Activated CD4-positive, CD25-positive, alpha-beta regulatory T cell treated with anti-CD3 and anti-CD28 coated beads, Interleukin-2, amount 50 U/mL, for 16 hours (primary cell): ENCODE measurements at places on chromosomes 5 and 9.

DNA sequence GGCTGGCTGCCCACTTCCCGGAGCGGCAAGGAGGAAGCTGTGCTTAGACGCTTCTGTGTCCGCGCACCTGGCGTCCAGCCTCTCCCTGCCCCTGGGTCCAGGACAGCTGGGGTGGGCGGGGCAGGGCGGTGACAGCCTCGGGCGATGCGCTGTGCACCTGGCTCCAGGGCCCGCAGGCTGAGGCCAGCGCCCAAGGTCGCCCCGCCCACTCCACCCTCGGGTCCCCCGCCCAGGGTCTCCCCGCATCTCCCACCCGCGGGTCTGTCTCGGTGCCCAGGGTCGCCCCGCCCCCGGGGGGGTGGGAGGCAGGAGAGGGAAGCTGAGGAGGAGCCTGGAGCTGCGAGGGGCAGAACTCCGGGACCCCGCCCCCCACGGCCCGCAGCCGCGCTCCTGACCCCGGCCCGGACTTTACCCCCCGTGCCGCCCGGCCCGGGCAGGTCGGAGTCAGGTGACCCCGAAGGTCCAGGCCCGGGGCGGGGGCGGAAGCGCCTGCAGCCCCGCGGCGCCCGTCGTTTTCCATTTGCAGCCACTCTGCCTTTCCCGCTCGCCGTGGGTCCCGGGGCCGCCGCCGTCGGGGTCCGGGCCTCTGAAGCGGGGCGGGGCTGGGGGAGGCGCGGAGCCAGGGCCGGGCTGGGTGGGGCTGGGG, at the start of gene ENTPD8:
Gene ENTPD8, minus strand, starts transcription at position 69 of the 646 bp plus-strand sequence. CDS start 3,072 bp downstream, outside the sequence.
- no peak for DNase-seq

- DNase-seq, result no peak
Observed at GRCh38 chr5:141319202-141319601, 1.4 kb downstream of the TAF7 start.

- DNase-seq, result no peak
Observed at GRCh38 chr5:147551677-147552076, 41.8 kb upstream of the DPYSL3 start.

DNA sequence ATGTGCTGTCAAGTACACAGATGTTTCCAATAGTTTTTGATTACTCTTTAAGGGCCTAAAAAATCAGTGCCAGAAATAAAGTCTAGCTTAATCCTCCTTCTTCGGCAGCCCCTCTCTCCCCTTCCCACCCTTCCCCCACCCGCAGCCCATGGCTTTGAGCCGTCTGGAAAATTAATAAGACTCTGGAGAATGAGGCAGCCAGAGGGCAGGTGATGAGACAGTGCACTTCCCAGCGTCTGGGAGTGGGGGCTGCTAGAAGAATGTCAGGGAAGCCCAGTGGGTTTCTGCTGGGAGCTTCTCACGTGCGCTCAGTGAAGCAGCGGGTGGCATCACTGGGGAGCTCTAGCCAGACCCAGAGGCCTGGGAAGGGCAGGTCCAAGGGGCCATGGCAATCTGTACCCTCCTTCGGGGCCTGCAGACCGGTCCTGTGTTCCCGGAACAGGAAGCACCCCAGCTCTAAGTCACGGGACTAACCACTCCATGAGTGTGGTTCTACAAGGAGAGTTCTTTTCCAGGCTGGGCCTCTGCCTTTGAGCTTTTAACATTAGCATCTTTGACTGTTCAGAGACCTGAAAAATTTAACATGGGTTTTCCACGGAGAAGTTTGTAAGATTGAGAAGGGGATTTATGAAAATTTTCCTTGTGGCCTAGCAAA, 164.8 kb upstream of the OTULINL start:
- DNase-seq, result no peak

DNA sequence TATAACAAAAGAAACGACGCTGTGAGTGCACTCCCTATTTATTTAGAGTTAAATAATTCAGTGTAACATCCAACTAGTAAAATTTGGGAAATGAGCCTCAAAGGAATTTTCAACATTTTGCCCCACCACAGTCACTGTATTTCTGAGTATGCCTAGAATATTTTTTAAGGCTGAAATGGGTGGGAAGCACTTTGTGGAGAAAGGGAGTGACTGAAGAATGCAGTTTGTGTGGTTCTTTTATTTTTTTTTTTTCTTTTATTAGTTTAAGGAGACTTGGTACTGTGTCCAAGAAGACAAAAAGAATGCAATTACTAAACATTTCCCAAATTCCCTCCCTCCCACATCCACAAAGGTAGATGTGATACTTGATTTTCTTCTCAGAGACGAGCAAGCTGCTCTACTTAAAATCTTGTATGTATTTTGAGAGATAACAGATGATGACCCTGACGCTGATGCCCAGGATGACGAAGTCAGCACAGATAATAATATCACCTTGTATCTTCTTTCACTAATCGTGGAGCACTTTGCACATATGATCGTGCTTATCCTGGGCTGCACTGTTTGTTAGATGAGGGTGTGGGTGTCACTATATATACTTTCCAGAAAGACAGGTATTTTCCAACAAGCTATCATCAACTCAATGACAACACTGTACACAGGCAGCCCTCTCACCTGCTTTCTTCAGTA, 586.3 kb downstream of the RAB3C start:
- DNase-seq, result no peak

- no peak for DNase-seq
Observed at GRCh38 chr9:133978226-133978898, 13.8 kb downstream of the VAV2 start.

- DNase-seq, result no peak
Observed at GRCh38 chr9:12463641-12464040, 229.5 kb upstream of the TYRP1 start.

- no peak for DNase-seq
Observed at GRCh38 chr9:114624677-114625076, 13.6 kb downstream of the TMEM268 start.

DNA sequence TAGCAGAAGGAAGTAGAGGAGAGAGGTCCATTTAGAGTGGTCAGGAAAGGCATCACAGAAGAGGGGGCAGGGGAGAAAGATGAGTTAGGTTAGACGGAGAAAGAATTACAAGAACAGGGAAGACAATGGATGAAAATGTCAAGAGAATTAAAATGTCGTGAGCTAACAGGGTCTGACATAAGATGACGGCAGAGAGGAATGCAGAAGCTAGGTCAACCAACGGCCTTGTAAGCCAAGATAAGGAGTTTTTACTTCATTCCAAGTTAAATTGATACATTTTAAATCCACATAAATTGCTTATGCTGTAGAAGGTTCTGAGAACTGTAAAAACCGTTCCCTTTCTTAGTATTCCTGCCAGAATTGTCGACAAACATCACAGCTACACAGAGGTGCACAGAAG, 896.9 kb upstream of the DMAC1 start:
- DNase-seq, result no peak

DNA sequence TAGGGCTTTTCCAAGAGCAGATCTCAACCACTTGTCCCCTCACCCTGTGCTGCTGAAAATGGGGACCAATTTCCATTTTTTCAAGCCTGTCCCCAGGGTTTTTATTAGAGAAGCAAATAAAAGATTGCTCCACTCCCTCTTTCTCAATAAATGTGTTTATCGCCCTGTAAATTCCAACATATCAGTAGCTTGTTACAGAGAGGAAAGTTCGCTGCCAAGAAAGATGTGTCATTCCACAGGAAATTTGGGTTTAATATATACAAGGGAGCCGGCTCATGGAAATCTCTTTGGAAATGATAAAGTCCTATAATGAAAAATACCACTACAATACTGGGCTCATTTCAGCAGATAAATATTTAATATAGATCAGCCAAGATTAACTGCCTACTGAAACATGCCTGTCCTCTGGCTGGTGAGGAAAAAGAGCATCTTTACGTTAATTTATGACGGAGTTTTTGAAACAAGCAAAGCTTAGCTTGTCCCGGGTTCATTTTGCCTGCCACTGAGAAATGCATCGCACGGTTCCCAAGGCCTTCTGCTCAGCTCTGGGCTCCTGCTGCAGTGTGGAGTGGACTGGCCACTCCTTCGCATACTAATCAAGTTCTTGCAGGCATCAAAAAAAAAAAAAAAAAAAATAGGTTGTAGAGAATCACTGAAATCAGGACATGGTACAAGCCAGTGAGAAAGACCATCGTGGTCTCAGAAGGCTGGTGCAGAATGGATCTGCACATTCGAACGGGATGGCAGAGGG, 84.5 kb downstream of the BRINP1 start:
- no peak for DNase-seq

DNA sequence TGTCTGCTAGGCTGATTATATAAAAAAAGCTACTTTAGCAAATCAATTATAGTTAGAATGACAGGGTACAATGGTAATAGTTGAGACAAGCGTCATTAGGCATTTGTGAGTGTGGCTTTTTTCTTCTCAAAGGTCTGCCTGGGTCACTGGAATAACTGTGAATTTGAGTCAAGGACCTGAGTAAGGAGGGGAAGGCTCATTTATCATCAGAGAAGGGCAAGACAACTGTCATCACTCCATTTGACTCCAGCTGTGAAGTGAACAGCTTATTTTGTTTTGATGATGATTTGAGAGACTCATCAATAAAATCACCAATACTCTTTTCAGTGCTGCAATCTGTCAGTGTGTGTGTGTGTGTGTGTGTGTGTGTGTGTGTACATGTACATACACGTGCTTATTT, 118.6 kb downstream of the MAT2B start:
- DNase-seq, result no peak

DNA sequence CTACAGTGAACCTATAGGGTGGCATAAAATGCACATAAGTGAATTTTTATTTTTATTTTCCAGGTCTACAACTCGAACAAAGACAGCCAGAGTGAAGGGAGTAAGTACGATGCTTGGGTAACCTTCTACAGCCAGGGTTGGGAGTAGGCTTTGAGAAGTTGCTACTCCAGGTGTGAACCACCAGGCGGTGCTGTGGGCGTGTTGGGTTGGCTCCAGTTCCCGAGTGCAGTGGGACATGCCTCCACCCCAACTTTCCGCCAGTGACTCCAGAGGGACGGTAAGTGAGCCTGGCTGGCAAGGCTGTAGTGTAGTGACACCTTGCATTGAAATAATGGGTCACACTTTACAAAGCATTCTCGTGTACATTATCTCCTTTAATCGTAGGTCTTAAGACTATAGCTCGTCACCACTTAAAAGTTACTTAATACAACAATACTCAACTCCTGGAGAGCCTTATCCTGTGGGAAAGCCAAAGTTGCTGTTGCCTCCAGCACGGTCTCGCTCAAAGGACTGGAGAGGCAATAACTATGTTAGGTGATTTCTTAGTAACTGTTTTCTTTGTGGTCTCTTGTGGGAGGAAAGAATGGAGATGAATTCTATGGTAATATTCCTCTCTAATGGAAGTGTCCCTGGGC, 244.0 kb downstream of the ARHGAP26 start:
- no peak for DNase-seq

DNA sequence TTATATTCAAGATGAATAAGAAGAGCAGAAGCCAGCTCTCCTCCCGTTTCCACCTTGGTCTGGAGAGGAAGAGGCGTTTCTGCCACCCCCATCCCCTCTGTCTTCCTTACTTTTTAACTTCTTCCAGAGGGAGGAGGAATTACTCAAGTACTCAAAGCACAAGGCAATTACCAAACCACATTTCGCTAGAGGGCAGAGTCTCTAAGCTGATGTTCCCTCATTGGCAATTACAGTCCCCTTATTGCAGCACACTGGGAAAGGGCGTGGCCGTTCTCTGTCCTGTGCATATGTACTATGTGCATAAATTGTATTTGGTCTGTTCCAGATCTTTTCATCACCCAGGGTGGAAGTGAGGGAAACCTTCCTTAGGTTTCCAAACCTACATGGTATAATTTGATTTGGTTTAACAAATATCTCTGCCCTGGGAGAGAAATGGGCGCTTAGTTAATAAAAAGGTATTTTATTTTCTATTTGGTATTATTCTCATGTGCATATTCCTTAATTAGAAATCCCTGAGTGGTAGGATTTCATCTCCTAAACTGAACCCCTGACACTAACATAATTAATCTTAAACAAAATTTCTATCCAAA, 29.8 kb upstream of the ALDOB start:
- DNase-seq, result no peak

DNA sequence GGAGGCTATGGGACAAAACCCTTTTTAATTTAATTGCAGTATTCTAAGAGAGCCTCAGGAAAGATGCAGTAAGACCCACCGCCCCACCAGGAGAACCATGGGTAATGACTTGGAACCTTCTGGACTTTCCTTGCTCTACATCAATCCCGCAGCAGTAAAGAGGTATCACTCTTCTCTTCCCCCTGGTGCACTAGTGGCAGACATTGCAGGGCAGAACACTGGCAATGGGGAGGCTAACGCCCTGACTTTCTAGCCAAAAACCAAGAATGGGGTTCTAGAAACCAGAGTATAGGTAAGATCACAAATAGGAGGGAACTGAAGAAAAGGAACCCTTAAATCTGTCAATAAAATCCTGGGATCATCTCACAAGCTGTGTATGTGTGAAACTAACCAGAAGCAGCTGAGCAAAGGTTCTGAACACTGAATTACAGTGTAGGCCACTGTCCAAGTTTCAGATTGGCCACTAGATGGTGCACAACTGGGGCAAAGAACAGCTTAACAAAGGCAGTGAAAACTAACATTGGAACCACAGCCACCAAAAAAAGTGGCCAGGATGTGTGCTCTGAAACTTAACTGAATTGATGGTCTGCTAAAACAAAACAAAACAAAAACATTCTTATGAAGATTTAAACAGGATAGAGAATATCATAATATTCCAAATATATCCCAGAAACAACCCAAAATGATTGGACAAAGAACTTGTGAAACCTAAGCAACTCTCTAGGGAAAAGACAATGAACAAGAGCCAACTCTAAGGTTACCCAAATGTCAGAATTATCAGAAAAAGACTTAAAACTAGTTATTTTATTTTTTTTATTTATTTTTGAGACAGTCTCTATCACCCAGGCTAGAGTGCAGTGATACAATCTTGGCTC, 6.6 kb upstream of the FAM151B start:
- no peak for DNase-seq

DNA sequence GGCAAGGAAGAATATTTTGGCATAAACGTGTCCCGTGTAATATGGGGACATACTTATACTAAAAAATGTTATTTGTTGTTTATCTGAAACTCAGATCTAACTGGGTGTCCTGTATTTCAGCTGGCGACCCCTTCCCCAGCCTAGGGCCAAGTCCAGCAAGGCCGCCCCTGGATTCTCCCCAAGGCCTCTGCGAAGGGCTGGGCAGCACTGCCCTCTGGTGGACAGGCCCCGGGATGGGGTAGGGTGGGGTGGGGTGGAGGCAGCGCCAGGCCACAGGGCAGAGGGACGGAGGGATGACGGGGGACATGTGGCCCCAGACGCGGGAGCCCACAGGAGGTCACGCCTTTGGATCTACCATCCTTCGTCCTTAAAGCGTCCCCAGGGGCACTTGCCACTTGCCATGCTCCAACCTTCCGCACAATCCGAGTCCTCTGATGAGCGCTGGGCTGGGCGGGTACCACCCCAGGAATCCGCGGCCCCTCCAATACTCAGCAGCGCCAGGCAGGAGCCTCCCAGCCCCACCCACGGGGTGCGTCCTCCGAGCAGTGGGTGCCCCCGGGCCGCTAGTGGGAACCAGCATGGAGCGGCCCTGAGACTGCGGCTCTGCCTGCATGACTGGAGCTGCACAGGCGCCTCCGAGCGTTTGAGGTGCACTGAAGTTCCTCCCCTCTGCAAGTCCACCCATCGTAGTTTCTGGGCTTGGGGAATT, 7.1 kb upstream of the AGPAT2 start:
- DNase-seq, result no peak

- no peak for DNase-seq
Observed at GRCh38 chr5:53357439-53357838, 123.0 kb upstream of the FST start.

- DNase-seq, result no peak
Observed at GRCh38 chr5:40577718-40578117, 102.0 kb upstream of the PTGER4 start.
